Islet precursor cell (in vitro differentiated cells): ENCODE measurements at places on chromosomes 4 and X.

- no peak for DNase-seq
Observed at GRCh38 chr4:150192986-150193385, 114.7 kb downstream of the DCLK2 start.

DNA sequence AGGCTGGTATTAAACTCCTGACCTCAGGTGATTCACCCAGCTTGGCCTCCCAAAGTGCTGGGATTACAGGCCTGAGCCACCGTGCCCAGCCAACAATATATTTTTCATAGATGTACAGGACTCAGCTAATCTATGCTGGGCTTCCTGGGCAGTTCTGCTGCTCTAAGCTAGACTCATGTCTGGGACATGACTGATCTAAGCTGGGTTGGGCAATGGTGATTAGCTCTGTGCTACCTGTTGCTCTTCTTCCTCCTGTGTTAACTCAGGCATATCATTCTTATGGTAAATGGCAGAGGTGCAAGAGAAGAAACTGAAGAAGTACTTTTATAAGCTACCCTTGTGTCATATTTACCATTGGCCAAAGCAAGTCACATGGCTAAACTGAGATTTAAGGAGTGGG, 11.4 kb upstream of the SUPT20HL2 start:
- DNase-seq = no peak

DNA sequence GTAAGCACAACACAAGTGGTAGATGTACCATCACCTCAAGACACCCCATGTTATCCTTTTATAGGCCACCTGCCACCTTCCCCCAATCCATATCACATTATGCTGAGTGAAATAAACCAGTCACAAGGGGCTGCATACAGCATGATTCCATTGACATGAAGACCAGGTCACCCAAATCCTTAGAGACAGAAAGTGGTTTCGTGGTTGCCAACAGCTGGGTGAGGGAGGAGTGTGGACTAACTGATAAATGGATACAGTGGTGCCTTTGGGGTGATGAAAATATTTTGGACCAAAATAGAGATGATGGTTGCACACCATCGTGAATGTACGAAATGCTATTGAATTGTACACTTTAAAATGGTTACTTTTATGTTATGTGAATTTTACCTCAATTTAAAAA, 65.7 kb upstream of the DMD start:
- DNase-seq = no peak

GRCh38 chr4:76074993-76075600, 588 bp downstream of the ART3 start:
- no peak for DNase-seq

DNA sequence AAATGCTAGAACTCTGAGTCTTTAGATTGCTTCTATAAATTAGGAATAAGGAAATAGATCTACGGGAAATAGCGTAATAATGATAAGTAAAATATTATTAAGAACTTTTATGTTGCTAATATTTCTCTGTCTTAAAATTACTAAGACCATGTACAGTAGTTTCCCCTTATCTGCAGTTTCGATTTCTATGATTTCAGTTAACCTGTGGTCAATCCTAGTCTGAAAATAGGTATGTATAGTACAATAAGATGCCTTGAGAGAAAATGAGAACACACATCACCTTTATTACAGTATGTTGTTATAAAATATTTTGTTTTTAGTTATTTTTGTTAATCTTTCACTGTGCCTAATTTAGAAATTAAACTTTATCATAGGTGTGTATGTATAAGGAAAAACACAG, 92.6 kb downstream of the CCSER1 start:
- no peak for DNase-seq

DNA sequence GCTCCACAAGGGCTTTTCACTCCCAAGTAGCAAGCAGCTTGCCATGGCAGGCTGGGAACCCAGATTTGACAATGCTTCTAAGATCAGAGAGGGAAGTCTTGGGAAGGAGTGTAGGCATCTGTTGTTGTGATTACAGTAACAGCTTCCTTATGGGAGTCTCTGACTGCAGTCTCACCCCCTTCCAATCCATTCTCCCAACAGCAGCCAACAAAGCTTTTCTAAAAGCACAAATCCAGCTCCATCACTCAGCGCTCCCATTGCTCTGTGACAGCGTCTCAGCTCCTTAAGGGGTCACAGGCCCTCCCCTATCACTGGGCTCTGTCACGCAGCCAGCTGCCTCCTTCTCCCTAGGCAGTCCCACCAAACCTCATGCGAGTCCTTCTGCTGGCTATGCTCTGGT, 7.1 kb downstream of the IGFBP7 start:
- no peak for DNase-seq

GRCh38 chr4:8796096-8796495, 75.5 kb downstream of the HMX1 start:
- DNase-seq = no peak

- peak; percentile 52 for DNase-seq
Observed at GRCh38 chr4:104901438-104901837, 245.2 kb upstream of the TET2 start.

- DNase-seq = no peak
Observed at GRCh38 chr4:12979797-12980196, 504.3 kb downstream of the RAB28 start.

DNA sequence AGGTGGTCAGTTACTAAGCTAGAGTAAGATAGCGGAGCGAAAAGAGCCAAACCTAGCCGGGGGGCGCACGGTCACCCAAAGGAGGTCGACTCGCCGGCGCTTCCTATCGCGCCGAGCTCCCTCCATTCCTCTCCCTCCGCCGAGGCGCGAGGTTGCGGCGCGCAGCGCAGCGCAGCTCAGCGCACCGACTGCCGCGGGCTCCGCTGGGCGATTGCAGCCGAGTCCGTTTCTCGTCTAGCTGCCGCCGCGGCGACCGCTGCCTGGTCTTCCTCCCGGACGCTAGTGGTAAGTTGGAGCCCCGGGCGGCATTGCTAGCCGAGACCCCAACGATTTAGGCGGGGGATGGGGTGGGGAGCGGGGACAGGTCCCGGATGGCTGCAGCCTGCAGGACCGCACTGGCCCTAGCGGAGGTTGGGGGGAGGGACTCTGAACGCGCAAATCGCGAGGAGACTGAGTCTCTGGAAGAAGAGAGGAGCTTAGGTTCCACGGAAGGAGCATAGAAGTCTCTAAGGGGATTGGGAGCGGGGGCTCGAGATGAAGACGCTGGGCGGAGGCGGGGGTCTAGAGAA, 573 bp downstream of the HTR2C start:
- peak; percentile 68 for DNase-seq

DNA sequence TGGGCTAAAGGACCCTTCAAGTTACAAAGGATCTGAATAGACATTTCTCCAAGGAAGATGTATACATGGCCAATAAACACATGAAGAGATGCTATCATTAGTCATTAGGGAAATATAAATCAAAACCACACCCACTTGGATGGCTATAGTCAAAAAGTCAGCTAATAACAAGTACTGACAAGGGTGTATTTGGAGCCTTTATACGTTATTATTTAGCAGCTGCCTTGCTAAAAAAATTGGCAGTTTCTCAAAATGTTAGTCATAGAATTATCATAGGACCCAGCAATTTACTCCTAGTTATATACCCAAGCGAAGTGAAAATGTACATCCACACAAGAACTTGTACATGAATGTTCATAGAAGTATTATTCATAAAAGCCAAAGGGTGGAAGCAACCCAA, 112.7 kb upstream of the DUSP21 start:
- DNase-seq = no peak

DNA sequence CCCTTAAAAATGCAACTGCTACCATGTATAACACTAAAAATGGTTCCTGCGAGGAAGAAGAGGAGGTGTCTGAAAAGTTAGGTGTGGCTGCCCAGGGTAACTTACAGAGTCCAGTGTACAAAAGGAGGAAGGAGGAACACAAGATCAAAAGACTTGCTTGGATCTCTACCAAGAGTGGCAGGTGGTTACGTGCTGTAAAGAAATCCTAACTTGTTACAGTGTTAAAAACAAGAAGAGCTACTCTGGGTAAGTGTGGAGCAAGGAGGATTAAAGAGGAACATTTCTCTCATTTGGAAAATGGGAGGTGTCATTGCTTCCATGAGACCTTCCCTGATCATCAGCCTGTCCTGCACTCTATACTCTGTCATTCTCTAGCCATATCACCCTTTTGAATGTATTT, 242.0 kb downstream of the PTTG2 start:
- DNase-seq = no peak

GRCh38 chr4:76341063-76341462, 34.5 kb downstream of the STBD1 start:
- no peak for DNase-seq

- no peak for DNase-seq
Observed at GRCh38 chr4:113452868-113453620, 308.5 kb downstream of the CAMK2D start.

GRCh38 chr4:53654300-53654758, 63.0 kb upstream of the LNX1 start:
- no peak for DNase-seq

GRCh38 chr4:94127707-94128328, 79.8 kb upstream of the SMARCAD1 start:
- no peak for DNase-seq

GRCh38 chrX:9913146-9913433, 54.1 kb upstream of the CLDN34 start:
- DNase-seq = no peak

DNA sequence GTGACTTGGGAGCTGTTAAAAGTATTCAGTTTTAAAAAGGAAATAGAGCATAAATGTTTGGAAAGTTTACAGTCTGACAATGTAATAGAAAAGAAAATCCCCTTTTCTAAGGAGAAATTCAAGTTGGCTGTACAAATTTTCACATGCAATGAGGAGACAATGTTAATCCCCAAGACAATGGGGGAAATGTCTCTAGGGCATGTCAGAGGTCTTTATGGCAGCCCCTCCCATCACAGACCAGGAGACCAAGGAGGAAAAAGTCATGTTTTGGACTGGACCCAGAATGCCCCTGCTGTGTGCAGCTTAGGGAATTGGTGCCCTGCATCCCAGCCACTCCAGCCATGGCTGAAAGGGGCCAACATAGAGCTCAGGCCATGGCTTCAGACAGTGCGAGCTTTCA, 831.1 kb upstream of the ADGRL3 start:
- DNase-seq = no peak

- no peak for DNase-seq
Observed at GRCh38 chr4:15694431-15694830, 8.4 kb upstream of the BST1 start.

DNA sequence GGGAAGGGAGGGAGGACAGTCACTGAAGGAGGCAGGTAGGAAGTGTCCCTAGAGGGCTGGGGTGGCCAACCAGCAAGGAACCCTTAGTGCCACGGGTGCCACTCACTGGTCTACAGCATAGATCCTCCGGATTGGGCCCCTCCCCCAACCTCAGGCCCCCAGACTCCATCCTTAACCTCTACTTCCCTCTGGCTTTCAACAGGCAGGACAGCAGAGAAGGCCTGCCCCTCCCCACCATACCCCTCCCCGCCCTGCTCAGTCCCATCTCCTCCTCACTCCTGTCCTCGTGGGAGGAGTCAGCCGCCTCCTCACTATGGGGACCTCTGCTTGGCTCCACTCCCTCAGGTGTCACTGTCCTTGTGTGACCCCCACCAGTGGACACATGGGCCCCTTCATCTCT, 77.7 kb upstream of the PSAPL1 start:
- no peak for DNase-seq

- no peak for DNase-seq
Observed at GRCh38 chr4:113469023-113469390, 292.5 kb downstream of the CAMK2D start.

DNA sequence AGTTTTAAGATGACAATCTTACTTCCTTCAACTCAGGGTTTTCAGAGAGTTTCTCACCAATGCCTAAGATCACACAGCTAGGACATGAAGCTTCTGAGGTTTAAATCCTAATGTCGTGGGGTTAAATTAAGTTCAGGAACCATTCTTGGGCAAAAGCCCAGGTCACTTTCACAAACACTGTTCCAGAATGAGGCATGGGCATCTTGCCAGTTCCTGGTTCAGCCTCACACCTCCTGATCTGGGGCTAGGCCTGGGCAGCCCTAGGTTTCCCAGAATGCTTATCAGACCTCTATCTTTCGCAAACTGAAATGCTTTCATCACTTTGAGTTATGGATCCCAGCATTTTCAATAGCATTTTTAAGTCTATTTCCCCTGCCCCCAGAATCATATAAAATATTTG, 224.8 kb upstream of the EDA2R start:
- DNase-seq = no peak

GRCh38 chrX:153438532-153438931, 7.3 kb downstream of the TREX2 start:
- no peak for DNase-seq

DNA sequence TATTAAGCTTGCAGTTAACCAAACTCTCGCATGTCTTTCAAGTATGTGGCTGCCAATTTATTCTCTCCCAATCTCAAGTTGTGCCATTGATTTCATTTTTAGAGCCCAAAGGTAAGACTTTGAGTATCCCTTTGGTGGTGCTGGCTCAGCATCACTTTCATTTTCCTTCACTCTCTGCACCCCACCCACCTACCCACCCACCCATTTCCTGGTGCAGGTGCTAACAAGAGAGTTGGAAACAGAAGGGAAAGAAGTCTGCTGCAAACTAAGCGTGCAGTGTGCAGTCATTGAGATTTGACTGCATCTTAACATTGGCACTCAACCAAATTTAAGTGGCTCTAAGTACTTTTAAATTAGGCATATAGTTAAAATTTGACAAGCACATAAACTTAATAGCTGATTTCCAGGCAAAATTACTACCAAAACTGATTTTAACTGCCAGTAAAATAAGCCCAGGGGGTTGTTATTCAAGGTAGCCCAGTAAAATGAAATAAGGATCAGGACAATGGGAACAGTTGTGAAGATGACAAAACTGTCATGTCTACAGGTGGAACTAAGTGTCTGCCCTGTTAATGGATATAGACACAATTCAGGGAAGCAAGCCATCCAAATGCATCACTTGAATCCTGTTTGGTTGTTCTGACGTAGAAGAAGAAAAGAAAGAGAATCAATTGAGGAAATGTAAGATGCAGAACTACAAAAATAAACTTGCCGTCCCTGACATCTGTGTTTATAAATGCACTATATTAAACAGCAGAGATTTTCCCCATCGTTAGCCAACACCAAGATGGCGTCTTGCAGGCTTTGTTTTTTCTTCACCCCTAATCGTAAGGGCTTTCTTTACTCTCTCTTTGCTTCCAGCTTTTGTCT, 184.2 kb downstream of the KDR start:
- DNase-seq = no peak

GRCh38 chr4:87042221-87042620, 107.4 kb downstream of the AFF1 start:
- DNase-seq = no peak

DNA sequence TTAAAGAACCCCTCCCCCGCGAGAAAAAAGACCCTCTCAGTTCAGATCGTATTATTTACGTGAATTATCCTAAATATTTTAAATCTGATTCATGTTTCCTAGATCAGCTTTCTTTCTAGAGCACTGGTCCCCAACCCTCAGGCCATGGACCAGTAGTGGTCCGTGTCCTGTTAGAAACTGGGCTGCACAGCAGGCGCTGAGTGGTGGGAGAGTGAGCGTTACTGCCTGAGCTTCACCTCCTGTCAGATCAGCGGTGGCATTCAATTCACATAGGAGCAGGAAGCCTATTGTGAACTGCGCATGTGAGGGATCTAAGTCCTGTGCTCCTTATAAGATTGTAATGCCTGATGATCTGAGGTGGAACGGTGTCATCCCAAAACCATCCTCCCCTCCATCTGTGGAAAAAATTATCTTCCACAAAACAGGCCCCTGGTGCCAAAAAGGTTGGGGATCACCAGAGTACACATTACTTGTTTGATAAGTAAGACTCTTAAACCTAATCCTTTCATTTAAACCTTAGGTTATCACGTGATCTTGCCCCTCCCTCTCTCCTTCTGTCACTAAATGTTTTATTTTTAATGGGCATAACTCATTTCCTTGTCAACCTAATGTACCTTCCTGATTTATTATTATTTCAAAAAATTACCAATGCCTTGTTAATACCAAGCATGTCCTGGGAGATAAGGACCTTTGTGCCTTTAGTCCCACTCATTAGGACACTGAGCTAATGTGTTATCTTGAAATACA, 442.9 kb downstream of the TLL1 start:
- DNase-seq = no peak
